ENCODE measurements at places on chromosomes 7 and 10.

GRCh38 chr7:148909568-148909967 lies 25.5 kb upstream of the EZH2 start:
- DNase-seq, result no peak

DNA sequence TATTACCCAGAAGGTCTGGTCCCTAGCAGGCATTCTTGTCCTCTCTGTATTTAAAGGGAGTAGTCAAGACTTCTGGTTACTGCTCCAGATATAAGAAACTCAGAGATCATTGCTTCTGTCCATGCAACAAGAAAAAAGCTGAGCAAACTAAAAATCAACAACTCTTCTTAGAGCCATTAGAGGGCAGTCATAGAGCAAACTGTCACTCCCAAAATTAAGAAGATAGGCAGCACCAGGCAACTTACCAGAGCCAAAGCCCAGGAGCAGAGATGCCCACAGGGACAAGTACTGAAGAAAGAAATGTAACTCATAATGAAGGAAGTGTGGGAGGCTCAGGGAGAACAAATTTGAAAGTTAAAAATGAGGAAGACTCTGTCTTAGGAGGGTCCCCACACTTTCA lies 472.9 kb upstream of the COBL start:
- no peak for DNase-seq

DNA sequence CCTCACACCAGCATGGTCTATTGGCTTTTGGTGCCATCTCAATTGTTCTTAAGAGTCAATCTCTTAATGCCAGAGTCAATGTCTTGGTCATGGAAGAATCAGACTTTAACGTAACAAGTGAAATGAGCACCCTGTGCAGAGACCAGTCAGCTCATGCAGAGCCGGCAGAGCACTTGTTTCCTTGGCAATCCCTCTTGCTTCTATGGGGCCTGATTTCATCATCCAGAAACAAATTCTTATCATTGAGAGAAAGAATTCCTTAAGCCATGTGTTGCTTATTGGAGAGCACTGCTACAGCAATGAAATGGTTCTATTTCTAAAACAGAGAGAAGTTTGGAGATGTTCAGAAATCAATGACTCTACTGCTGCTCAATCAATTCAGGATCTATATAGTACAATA lies 212.8 kb downstream of the IPMK start:
- DNase-seq, result peak; percentile 5

DNA sequence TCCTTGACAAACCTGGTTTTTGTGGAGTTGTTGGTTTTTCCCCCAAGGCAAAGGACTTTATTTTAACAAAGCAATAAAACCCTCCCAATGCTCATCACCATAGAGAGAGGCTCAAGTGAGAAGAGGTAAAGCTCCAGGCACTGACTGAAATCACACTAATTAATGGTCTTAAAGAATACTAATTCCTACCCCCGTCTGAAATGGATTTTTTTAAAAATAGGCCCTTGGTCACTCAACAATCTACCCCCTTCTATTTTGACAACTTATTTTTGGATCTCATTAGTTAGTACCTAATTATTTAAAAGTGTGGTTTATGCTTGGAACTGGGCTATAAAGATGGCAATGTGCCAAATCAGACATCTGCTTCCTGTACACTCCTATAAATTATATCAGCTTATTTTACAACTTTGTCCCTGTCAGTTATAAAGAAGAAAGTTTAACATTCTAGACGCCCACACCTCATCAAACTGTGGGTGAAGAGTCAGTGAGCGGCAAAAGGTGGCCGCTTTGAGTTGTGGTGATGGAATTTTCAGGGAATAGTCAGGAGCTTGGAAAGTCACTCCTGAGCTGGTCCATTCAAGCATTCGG lies 10.6 kb downstream of the GLI3 start:
- DNase-seq, result no peak

GRCh38 chr10:52466464-52466863 lies 152.4 kb downstream of the DKK1 start:
- DNase-seq, result no peak

GRCh38 chr10:44065788-44066526 lies 318.9 kb downstream of the CXCL12 start:
- DNase-seq, result no peak

GRCh38 chr10:76547352-76547972 lies 1090.1 kb downstream of the KCNMA1 start:
- peak; percentile 69 for DNase-seq

DNA sequence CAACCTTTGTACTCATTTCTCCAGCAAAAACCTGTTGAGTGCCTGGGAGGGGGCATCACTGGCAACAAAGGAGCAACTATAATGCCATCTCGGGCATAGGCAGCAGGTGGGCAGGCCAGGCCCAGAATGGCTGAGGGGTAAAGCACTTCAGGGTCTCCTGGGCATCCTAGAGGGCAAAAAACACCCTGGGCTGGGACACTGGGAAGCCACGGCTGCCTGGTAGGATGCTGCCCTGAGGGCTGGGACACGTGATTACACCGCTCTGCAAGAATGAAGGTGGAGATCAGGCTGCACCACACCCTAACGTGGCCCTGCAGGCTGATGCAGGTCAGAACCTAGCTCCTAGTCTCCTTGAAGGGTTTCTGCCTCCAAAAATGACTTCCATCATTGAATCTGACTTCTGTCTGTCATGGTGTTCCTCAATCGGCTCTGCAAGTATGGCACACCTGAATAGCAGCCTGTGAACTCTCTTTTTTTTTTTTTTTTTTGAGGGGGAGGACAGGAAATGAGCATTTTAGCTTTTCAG lies 4.5 kb upstream of the TRAPPC14 start:
- no peak for DNase-seq

DNA sequence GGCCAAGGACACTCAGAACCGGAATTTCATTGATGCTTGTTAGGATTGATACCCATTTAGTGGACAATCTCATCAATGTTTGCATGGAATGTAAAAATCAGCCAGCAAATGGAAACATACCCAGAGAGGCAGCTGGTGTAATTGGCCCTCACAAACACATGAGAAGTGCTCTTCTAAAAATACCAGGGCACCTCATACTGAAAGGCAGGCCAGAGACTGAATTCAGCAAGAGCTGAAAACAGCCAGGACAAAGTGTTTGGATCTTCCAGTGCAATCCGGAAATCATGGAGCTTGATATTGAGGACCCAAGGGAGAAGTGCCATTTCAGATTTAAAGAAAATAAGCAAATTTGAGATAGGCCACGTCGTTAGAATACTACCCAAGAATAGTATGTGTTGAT lies 498.6 kb downstream of the GALNT17 start:
- DNase-seq, result no peak

DNA sequence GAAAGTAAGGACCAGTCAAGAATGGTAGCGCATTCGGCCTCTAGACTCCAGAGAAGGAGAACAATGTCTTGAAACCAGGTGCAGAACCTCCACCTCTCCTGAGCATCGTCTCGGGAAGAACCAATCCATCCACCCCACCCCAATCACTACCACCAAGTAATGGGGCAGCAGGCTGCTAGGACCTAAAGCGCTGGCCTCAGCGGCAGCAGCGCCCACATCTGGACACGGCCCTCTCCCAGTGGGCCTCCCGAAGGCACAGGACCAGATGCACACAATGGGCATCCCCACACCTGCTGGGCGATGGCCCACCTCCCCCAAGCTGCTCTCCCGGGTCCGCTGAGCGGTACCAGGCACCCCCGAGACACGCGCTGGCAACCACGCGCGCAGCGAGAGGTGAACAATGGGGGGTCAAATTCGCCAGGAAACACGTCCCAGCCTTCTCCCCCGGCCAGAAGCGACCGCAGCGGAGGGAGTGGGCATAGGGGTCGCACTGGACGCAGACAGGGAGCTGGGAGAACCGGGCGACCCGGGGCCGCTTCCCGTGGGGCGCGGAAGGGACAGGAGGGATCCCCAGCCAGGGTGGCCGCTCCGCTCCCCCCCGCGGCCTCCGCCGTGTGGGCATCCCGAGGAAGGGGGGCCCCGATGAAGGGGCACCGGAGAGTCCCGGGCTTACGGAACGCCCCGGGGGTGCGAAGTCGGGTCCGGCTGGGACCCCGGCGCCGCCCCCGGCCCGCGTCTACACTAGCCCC lies 506 bp downstream of the CTTNBP2 start:
- no peak for DNase-seq

Measured in fibroblast of the conjunctiva (primary cell).